HT1080 (cell line): ENCODE measurements at places on chromosomes 5 and 9.

- peak; percentile 98 for DNase-seq
Observed at GRCh38 chr9:125521462-125522327, 185.3 kb downstream of the MAPKAP1 start.

DNA sequence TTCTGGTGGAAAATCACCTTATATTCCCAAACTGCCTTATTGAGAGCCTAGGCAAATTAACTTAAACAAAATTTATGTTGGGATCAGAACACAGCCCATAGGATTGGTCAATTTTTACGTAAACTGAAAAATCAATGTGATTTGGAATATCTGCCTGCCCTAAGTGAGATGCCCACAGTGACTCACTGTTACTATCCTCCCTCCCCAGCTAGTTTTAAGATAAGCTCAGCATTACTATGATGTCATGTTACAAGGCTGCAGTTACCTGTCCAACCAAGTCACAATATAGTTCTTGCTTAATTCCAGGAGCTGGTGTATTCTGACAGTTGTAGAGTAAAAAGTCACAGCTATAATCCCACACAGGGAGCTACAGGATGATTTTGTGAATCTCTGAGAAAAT, 23.1 kb downstream of the SKP1 start:
- no peak for DNase-seq

DNA sequence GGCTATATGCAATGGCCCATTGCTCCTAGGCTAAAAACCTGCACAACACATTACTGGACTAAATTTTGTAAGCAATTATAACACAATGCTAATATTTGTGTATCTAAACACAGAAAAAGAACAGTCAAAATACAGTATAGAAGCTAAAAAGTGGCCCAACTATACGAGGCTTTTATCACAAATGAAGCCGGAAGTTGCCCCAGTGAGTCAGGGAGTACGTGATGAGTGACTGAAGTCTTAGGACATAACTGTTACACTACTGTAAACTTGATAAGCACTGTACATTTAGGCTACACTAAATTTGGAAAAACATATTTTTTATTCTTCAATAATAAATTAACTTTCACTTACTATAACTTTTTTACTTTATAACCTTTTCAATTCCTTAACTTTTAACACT, 105.2 kb upstream of the PRR16 start:
- no peak for DNase-seq

DNA sequence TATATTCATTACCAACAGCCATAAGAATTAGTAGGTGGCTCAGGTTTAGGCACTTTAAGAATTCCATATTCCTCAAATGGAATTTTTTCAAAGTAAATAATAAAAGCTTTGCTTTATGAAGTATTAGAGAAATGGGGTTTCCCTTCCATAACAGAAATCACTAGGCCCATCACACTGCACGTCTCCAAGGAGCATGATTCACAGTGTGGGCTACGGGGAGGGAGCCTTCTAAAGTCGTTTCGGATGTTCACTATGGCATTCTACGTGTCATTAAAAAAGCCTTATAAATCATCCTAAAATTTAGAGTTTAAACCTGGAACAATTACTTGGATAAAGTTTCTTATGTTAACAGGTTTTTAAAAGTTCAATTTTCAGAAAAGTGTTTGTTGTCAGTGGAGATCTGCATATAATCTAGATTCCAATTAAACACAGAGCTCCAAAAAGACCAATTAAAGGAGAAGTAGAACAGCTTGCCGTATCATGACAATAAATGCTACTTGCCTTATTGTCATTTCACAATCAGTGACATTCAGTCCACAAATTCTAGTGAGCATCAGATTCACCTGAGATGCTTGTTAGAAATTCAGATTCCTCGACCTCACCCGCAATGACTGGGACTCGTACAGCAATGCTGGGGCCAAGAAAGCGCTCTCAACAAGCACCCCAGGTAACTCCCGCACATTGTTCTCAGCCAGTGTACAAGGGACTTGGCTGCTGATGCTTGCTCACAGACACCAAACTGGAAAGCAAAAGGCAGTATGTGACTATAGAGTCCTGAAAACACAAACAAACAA, 115.7 kb downstream of the NFIB start:
- no peak for DNase-seq

- peak; percentile 84 for DNase-seq
Observed at GRCh38 chr5:83632874-83633273, 87.8 kb downstream of the HAPLN1 start.

DNA sequence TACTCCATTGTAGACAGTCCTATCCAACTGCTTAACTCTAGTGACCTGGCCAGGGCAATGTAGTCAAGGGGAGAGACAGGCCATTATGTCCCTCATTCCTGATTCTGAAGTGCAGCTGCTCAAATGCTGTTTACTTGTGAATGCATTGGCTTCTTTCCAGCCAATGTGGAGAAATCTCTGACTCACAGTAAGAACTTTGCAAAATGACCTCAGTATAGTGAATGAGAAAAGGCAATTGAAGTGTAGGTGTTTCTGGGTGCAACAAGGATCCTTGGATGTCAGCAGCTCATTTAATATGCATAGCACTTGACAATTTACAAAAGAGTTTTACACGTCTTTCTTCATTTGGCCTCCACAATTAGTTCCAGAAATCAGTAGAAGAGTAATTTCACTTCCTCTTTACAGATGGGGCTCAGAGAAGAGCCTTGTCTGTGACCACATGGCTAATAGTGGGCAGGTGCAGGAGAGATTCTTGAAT, 367.2 kb downstream of the OSTF1 start:
- DNase-seq, result no peak

- DNase-seq, result no peak
Observed at GRCh38 chr9:113578279-113578865, 114.8 kb downstream of the RGS3 start.

DNA sequence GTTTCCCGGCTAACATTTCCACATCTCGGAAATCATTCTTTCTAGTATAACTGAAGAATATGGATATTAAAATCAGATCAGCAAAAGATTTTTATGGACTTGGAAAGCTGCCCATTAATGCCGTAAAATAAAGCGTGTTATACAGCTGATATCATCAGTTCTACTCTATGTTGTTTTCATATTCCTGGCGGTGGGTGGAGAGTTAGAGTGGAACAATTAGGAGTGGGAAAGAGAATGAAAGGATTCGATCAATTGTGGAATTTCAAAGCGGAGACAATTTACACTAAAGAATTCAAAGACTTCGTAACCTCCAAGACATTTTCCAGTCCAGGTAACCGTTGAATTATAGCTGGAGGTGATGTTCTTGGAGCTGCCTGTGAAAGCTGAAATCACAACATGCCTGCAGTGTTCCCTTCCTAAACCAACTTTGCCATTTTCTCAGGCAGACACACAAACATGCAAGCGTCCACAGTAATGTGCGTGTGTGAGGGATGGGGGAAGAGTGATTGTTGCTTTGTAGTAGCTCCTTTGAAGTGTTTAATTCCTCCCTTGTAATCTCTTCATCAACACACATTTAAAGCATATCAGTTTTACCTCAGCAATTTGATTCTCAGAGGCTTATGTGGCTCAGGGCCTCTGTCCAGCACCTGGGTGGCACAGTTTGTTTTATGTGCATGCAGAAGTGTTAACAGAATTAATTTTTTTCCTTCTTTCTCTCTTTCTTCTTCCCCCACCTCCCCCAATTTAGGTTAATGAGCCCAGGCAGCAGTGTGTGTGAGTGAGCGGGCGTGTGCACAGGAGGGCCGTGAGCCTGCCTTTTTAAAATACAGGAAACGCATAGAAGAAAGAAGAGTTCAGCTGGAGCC, 544.1 kb downstream of the RAB3C start:
- DNase-seq, result peak; percentile 25

- DNase-seq, result no peak
Observed at GRCh38 chr5:106142116-106142515, 1528.6 kb downstream of the EFNA5 start.

DNA sequence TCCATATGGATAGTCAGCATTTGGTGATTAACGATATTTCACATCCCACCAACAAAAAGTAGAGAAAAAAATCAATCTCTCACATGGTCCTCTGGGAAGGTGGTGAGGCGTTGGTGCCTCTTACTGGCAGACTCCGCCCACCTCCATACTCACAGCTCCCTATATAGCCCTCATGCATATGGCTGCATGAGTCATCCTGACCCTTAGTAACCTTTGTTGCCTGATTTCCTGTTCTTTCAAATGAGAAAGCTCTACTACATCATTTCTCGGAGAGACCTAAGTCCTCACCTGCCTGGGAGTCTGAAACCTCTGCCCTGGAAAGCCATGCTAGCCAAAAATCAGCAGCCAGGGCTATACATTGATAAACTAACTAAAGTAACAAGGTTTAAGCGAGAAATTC, 33.3 kb upstream of the ABCA1 start:
- peak; percentile 92 for DNase-seq

DNA sequence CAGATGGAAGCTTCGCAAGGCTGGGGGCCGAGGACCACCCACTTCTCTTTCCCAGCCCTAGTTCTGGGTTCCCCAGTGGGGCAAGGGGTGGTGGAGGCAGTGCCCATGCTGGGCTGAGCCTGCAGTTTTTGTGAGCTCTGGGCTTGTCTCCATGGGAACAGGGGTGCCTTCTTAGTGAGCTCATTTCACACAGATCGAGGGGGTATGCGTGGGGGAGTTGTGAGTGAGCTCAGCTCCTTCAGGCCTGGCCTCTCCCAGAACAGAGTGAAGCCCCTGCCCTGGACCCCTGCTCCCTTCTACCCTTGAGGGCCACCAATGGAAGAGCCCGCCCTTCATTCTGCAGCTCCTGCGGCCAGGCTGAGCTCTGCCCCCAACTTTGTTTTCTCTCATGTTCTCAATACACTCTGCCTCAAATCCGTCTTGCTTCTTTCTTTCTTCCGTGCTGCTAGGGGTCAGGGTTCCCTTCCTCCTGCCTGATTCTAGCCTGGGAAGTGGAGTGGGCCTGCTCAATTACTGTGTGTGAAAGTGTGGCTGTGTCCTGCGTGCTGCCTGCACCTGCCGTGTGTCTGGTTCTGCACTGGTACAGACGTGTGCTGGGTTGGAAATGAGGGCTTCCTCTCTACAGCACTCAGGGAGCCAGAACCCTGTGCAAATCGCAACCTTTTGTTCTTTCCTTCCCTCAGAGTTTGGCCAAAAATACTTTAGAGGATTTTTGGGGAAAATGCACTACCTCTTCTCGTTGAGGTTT, 9.0 kb upstream of the MYOZ3 start:
- DNase-seq, result no peak
